ENCODE measurements at places on chromosomes 4 and X.

DNA sequence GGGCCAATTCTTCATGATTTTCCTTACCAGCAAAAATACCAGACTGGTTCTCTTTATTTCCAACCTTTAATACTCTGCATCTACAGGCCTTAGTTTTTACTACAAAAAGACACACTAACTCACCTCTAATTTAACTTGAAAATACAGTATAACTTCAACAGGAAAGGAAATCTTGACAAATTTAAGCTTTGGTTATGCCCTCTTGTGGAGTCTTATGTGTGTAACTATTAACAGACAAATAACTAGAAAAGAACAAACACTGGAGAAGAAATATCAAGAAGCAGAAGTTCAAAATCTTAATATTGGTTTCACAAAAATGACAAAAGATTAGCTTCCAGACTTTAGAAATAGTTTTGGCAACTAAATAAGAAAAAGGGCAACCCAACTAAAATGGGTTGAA lies 33.0 kb downstream of the PPA2 start:
- no peak for DNase-seq

DNA sequence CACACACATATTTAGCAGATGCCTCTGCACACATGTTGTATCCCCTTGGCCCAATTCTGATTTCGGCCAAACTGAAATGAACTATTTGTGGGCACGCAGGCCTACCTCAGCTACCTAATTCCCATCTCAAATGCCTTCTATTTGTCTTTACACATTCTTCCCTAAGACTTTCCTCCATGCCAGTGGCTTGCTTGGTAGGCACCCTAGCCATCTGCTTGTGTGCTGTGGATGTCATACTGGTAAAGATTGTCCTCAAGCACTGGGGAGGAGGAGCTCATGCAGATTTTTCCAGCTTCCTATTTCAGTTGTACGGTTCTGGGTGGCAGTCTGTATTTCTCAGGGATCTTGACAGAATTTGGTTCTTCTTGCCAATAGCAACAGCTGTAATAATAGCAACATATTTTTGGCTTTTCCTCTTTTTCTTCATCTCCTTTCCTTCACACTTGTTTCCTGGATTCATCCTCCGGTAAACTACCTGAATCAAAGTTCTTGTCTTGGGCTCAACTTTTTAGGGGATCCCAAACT lies 514.3 kb downstream of the ADGRL3 start:
- no peak for DNase-seq

- DNase-seq = no peak
Observed at GRCh38 chrX:107025545-107025944, 25.5 kb upstream of the MORC4 start.

DNA sequence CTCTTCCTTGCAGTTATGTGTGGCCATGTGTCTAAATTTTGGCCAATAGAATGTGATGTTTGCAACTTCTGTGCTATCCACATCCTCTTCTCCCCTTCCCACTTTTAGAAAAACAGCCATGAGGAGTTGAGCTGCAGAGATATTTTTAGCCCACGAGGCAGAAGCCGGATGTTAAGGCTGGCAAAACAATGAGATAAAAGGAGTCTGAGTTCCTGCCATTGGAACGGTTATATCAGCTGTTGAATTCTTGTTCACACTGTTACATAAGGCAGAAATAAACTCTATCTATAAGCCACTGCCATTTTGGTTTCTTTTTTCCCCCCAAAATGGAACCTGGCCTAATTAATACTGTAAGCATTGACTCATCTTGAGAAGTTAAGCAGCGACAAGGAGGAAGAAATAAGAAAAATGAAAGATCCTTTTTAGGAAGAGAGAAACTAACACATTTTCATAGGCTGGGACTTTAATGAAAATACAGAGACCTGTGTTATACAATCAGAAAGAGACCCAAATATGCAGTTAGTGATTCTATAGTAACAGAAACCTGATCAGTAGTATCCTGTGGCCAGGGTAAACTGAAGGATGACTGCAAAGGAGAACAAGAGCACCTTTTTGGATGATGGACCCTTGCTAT lies 200.5 kb downstream of the INPP4B start:
- no peak for DNase-seq

DNA sequence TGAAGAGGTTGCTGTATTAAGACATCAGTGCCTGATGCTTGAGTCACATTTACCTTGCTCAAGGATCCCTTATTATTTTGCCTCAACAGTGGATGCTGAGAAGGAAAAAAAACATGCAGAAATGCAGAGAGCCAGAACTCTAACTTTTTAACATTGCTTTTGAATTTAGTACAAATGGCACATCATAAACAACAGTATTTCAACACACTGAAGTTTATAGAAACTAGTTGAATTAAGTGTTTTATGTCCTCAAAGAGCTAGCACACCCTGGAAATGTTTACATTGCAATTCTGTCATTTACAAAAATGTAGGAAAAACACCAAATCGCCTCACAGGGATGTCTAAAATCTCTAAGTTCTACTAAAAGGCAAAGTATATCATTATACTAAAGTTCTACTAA lies 69.5 kb upstream of the BLTP1 start:
- DNase-seq = no peak

- DNase-seq = no peak
Observed at GRCh38 chrX:78945186-78945912, at the start of gene P2RY10. P2RY10 (plus strand) TSS chrX:78945391; CDS start chrX:78960521, 15,130 bp downstream.

DNA sequence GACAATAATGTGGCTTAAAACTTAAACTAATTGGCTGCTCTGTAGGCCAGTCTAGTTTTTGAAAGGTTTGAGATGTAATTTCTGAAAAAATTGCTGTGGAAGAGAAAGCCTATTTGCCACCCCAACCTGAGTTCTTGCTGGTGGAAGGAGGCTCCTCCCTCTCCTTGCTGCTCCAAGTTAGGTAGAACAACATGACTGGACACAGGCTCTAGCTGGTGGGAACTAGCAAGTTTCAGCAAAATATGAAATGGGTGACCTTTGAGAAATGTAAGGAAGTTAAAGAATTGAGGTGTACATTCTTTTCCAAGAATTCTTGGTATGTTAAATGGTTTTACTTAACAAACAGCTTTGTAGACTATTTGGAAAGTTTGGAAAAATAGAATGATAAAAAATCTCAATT lies 8.0 kb downstream of the RPL34 start:
- no peak for DNase-seq

GRCh38 chrX:97175147-97175546 lies 291.4 kb downstream of the RPA4 start:
- DNase-seq = no peak

- no peak for DNase-seq
Observed at GRCh38 chrX:123665197-123665596, 67.7 kb downstream of the THOC2 start.

GRCh38 chr4:163590619-163591264 lies 96.3 kb downstream of the TMA16 start:
- DNase-seq = peak; percentile 27

DNA sequence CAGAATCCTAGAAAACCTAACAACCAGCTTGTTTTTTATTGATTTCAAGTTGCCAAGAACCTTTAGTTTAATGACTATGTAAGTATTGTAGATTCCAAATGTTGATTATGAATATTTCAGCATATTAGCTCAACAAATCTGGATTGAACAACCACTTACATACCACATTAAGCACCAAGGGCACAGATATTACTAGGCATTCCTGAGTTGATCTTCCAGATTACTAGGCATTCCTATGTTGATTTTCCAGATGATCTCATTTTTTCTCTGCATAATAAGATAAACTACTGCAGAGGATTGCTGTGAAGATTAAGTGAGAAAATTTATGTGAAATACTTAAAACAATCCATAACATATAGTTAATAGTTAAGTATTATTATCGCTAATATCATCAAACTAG lies 17.4 kb upstream of the DCAF8L1 start:
- DNase-seq = no peak

- DNase-seq = peak; percentile 56
Observed at GRCh38 chrX:154398668-154399526, 720 bp downstream of the RPL10 start.

- DNase-seq = no peak
Observed at GRCh38 chr4:125313989-125314667, 627 bp upstream of the FAT4 start.

DNA sequence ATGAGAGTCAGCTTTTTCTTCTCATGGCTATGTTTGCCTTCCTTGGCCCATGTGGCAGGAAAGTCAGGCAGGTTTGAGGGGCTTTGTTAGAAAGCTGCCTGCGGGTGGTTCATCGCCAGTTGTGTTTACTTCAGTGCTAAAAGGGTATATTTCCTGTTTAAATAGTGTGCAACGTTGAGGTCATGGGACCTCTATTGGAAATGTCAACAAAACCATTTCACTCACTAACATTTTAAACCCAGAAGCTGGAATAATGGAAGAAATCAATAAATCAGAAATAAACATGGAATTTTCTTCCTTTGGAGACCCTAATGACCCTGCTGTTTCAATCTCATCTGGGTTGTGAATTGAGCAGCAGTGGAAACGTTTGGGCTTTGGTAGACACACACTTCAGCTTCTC lies 185.8 kb downstream of the ANKRD50 start:
- no peak for DNase-seq

DNA sequence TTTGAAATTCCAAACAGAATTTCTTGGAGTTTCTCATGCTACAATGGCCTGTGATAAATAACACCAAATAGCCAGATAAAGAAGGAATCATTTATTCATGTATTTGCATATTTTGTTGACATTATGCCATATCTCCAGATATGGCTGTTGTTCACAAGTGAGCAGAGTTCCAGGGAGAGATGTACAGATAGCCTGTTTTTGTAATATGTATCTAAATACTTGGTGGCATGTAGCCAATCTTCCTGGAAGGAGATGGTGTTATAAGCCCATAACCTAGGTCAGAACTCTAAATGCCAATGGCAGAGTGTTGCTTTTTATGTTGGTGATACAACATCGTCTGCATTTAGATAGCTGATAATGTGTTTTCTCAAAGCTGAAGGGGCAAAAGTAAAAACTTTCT lies 292.2 kb downstream of the FBXO8 start:
- no peak for DNase-seq

DNA sequence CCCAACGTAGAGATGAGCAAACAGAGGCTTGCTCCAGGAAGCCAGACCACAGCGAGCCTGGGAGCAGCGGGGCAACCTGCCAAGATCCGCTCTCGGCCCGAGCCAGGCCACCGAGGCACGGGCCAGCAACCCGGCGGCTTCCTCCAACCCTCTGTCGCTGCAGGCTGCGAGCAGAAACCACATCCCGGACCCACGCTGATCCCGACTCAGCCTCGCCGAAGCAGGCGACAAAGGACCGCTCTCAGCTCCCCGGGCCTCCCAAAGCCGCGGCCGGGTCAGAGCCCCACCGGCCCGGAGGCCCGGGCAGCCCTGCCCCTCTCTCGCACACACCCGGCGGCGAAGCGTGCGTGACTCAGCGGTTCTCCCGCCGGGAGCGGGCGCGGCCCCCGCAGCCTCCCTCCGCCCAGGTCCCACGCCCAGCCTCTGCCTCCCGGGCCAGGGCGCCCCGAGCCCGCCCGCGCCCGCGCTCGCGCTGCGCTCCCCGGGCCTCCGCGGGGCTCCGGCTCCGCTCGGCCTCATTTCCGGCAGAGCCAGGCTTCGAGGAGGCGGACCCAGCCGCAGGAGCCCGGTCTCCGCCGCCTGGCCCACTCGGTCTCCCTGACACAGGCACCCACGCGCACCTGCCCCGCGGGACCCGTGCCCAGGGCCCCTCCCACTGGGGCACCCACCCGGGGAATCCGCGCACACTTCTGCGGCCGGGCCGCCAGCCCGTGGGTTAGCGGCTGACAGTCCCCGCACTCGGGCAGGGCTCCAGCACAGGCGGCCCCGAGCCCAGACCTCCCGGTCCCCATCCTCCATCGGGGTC lies 1.7 kb downstream of the PPP2R2C start:
- no peak for DNase-seq

GRCh38 chr4:168883513-168883912 lies 126.5 kb downstream of the CBR4 start:
- no peak for DNase-seq

- no peak for DNase-seq
Observed at GRCh38 chr4:168759321-168759720, 250.7 kb downstream of the CBR4 start.

DNA sequence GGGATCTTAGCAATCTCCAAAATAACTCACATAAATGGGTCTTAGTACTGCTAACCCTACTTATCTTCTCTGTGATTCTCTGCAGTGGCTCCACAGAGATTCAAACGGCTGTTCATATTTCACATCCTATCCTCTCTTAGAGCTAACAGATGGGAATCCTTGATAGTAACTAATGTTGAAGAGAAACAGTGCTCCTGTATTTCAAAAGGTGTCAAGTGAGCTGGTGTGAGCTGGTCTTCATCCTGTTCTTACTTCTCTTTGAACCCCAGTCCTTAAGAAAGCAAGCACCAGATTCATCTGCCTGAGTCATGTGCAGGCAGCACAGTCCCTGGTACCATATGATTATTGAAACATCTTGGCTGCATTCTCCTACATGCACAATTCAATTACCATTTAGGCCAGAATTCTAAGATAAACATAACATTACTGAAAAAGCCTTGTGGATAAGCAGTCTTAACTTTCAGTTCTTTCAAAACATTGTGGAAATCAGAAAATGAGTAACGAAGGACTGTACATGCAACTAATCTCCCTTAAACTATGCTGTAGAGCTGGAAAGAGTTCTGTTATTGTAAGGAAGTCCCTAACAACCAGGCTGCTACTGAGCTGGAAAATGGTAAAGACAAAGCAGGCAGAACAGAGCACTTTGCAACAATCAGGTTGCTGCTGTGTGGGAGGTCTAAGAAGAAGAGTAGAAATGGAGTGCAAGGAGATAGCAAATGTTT lies 153.1 kb downstream of the NPNT start:
- DNase-seq = no peak

DNA sequence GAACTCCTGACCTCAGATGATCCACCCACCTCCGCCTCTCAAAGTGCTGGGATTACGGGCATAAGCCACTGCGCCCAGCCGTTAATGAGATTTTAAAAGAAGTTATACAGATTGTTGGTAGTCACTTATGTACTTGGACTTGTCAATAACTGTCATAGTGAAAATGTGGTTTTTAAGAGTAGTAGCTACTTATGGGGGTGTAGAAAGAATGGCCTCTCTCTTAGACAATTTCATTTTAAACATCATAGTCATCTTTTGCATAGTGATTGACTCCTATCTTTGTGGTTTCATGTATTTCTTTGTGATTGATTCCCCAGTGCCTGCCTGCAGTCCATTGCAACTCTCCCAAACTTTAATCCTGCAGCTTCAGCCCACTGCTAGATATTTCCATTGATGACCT lies 17.4 kb downstream of the FAM199X start:
- no peak for DNase-seq

DNA sequence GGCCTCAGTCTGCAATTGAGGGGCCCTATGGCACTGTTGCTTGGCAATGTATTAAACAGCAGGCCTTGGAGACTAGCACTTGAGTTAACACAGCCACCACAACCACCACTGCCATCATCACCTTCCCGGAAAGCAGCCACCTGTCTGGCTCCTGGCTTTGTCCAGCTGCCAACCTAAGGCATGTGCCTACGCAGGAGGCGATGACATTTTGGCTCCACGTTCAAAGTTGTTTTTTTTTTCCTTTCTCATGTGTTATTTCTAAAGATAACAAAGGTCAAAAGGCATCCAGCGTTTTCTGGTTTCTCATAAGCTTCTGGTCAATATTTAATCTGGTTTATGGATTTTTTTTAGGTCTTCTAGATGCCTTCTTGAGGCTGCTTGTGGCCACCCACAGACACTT lies 7.5 kb downstream of the CLDN2 start:
- DNase-seq = no peak

- DNase-seq = peak; percentile 31
Observed at GRCh38 chrX:9562851-9563250, 98.0 kb downstream of the TBL1X start.
